ENCODE measurements at places on chromosomes 5 and 9. TPM values are rescaled to one million over a fixed set of nuclear protein-coding genes. Genes with fewer than 3 reads are reported as not detected.
A peak's percentile ranks its signal among the peaks of the same experiment; 100 is the strongest.

DNA sequence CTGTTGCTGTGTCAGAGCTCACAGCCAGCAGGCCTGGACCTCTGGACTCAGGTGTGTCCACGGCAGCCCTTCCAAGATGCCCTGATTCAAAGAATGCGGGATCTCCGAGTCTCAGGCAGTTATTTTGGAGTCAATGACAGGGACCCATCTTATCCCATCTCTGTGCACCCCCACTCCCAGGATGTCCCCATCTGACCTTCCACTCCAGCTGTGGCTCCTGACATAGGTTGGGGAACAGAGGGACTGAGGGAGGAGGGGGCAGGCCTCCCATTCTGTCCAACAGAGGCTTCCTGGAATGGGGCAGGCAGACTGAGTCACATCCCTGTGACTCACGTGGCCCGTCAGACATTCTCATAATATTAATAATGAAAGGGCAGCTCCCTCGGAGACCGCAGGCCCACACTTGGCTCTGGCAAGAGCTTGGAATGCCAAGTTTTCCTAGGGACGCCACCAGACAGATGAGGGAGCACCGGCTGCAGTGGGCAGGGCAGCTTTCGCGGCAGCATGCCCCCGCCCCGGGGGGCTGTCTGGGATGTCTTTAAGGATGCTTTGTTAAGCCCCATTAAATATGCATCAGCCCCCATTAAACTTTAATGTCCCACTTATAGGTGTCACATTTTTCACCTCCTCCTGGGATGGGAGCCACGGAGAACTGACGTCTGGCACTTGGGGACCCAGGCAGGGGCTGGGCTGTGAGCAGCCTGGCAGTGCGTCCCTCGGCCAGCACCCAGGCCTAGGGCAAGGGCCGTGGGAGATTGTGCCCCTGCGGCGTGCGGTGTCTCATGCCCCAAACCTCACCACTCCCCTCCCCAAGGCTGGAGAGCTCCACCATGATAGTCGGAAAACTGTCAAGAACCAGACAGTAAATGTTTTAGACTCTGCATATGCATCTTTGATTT, 23.6 kb upstream of the FIBCD1 start:
- peak; percentile 37 for DNase-seq

GRCh38 chr5:137453483-137454080, 45.5 kb downstream of the SPOCK1 start:
- peak; percentile 65 for DNase-seq

The DELE1 gene
- 40.1 TPM for total RNA-seq

DNA sequence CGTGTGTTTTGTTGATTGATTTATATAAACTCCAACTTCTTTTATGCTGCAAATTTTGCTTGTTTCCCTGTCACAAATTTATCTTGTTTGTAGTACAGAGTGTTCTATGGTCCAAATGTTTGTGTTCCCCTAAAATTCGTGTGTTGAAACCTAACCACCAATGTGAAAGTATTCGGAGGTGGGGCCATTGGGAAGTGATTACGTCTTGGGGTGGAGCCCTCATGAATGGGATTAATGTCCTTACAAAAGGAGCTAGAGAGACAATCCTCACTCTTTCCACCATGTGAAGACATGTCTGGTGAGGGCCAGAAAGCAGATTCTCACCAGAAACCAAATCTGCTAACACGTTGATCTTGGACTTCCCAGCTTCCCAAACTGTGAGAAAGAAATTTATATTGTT, 262.0 kb downstream of the MAN2A1 start:
- no peak for DNase-seq
